RWPE2 (cell line): ENCODE measurements at places on chromosomes 16 and 17.
A peak's percentile ranks its signal among the peaks of the same experiment; 100 is the strongest.

- DNase-seq, result no peak
Observed at GRCh38 chr16:1077877-1078578, 5.5 kb downstream of the SSTR5 start.

GRCh38 chr16:30664616-30665109, 6.4 kb downstream of the FBRS start:
- DNase-seq, result no peak

DNA sequence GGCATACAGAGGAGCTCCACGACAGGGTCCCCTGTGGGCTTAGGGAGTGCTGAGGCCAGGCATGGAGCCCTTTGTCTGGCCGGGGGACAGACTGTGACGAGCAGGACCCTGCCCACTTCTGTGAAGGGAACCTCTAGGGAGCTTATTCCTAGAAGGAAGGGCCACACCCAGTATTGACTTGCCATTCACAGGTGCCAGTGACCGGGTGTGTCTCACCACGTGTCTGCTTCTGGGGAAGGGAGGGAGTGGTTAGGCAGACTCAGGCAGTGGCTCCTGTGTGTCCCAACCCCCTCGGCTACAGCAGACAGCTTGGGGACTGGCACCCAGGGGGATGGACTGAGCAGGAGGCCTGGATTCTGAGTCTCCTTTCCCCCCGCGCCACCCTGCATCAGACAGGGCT, 57.2 kb downstream of the SOCS1 start:
- no peak for DNase-seq

DNA sequence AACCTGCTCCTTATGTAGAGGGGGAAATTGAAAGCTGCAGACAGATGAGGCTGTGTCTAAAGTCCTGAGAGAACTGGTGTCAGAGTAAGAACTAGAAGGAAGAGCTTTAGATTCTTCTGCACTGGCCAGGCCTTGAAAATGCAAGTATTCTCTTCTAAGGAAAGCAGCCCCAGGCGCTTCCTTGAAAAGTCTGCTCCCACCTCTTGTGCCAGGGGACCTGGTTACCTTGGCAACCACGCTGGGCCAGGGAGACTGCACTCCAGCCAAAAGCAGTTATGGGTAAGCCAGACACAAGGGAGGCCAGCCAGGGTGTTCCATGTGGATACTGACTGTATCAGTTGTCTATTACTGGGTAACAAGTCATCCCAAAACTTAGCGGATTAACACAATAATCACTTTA, 228.6 kb upstream of the SDK2 start:
- no peak for DNase-seq

- no peak for DNase-seq
Observed at GRCh38 chr17:80362428-80363119, 52.4 kb upstream of the ENDOV start.

- no peak for DNase-seq
Observed at GRCh38 chr17:18280766-18281371, 20.4 kb downstream of the MIEF2 start.

DNA sequence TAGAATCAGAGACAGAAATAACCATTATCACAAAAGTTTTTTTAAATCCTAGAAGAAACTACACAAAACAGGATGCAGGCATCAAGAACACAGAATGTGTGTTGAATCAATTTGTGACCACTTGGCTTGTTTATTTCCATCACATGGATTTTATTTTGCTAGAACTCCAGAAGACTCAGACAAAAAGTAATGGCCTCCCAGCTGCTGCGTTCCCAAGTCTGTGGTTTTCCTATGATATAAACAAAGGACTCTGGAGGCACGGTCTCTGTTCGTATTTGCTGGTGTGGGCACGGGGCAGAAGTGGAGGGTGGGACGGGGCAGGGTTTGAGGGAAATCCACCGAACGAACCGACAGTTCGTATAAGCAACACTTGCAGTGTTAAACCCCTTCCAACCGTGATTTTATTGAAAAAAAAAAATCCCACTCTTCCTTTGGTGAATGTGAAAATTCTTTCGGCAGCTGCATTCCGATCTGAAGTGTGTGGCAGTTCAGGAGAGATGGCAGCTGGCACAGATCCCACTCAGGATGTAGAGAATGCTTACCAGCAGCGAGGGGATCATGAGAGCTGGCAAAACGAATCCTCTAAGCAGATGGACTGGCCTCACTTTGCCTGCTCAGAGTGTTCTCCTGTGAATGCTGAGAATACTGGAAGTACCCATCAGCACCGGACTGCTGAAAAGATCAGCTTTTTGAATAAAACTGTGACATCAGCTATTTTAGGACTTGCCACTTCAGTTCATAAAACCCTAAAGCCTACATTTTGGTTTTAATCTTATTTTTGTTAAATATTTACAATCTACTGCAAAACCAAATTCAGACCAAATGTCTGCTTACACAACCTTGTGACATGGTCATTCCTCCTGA, 165.2 kb downstream of the VPS53 start:
- no peak for DNase-seq

- no peak for DNase-seq
Observed at GRCh38 chr17:81459224-81459623, 53.4 kb downstream of the ACTG1 start.

GRCh38 chr17:63950940-63951907, 19.1 kb upstream of the CD79B start:
- no peak for DNase-seq

DNA sequence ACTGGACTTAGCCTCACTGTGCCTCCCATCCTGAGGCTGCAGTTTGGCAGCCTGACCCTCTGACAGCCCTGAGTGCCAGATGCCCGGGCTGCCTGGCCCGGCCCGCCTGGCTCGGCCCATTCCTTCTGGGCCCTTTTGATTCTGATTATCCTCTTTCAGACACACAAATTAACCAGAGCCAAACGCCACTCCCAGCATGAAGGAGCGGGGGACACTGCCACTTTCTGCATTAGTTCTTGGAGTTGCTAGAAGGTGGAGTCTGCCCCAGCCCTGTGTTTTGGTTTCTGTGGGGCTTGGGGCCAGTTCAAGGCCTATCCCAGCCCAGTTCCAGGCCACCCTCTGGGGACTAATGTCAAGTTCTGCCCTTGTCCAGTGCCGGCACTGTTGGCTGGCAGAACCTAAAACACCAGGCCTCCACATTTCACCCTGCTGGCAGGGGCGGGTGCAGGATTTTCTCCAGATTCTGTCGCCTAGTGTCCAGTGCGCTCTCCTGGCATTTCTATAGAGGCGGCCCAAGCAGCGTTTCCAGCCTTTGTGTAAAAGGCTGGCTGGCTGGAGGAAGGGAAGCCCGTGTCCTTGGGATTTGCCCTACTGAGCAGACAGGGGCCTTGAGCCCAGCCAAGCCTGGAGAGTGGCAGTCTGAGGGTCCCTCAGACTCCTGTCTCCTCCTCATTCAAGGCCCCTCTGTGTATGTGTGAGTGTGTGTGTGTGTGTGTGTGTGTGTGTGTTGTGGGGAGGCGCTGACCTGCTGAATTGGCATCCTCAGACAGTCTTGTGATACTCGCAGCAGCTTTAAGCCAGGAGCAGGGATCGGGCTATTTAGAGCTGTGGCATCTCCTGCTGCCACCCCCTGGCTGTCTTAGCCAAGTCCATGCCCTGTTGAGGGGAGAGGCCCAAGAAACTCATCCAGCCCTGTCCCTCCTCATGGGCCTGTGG, 21.4 kb downstream of the PLCD3 start:
- no peak for DNase-seq

DNA sequence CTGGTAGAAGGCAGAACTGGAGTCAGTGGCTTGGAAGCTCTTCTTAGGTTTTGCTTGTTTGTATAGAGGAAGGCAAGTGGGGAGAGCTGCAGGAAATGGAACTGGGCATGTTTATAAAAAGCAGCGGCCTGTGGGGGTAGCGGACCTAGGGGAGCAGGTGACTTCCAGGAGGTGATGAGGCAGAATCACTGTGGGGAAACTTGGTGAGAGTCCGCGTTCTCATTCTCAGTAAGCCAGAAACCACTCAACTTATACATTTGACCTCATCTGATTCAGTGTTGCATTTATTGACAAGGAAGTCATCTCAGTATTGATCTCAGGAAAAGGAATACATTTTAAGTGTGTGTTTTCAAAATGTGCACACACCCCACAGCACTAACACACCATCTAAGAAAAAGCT, 299.8 kb downstream of the CNTNAP4 start:
- DNase-seq, result no peak

DNA sequence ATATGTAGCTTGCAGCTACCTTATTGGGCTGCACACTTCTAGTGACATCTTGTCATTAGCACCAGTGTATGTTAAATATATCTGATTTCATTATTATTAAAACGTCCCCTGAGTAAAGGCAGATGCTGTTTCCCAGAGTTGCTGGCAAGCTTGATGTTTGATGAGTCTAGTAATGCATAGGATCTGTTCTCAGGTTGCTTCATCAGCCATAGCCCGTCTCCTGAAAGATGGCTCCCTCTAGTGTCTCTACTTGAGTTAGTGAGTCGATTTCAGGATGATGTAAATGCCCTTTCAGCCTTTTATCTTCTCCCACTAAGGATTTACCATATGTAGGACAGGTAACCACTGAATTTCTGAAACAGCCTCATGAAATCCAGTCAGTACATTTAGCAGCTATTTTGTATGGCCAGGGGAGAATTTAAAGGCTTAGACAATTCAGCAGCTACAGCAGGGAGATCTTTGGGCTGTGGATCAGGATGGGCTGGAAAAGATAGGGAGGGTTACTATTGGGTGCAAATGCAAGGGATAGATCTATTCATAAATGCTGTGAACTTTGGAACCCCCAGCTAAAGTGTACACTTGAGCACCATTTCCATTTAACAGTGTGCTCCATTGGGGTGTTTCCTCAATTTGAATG, 376.3 kb downstream of the CNTNAP4 start:
- DNase-seq, result no peak

GRCh38 chr16:66304961-66305360, 61.5 kb upstream of the CDH5 start:
- DNase-seq, result peak; percentile 41

DNA sequence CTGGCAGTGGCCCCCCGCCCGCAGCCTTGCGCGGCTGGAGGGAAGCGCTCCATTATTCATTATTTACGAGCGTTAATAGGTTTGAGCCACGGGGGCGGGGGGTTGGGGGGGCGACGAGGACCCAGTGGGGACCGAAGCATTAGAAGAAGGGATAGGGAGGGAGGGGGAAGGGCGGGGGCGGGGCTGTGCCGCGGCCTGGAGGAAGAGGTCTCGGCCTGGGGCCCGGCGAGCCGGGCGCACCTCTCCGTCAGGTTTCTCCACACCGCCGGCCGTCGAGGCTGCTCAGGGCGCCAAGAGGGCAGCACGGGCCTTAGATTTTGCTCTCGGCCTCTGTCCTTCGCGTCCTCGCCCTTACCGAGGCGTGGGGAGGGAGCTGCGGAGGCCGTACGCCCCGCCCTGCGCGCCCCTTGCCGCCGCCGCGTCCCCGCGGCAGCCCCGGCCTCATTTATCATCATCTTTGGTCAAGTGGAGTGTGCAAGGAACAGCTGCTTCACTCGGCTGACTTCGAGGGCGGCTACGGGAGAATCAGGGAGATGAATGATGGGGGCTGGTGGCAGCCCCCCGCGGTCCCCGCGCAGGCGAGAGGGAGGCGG, 54.2 kb downstream of the SREBF1 start:
- no peak for DNase-seq

DNA sequence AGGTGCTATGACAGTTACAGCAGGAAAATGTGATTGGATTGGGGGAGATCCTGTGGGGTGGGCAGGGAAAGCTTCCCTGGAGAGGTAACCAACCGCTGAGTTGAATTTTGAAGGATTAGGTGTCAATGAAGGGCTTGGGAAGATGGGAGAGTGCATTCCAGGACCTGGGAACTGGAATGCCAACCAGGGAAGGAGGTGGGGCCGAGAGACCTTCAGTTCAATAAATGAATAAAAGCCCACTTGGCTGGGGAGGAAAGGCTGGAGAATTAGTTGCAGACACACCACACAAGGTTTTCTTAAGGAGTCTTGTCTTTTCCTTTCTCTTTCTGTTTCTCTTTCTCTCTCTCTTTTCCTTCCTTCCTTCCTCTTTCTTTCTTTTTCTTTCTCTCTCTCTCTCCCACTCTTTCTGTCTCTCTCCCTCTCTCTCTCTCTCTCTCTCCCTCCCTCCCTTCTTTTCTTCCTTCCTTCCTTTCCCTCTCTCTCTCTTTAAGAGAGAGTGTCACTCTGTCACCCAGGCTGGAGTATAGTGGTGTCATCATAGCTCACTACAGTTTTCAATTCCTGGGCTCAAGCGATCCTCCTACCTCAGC, 3.3 kb downstream of the USP43 start:
- no peak for DNase-seq

DNA sequence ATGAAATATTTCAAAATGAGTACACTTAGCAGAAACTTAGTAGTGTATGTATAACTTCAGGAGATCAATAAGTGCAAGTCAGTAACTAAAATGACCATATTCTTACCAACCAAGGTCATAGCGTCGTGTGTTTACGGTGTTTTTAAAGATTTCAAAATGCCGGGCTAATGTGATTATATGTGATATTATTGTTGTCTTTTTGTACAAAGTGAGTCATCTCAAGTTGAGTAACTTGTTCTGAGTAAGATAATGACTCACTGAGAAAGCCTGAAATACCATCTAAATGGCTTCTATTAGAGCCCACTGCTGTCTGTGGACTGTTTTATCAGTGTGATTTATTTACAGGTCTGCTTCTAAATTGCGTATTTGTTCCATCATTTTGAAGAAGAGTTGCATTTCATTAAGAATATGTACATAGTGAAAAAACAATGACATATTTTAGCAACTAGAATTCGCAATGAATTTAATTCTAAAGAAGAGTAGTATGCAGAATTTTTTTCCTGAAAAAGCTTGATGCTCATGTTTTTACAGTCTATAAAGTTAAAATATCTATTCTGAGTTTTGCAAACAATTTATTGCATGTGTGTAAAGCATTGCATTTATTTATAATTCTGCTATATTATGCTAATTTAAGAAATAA, 12.7 kb downstream of the KRT12 start:
- DNase-seq, result no peak
